ENCODE measurements at places on chromosomes 4 and X. TPM values are rescaled to one million over a fixed set of nuclear protein-coding genes. Genes with fewer than 3 reads are reported as not detected.

Gene G6PD
- 63.4 TPM for total RNA-seq

Gene TMEM154
- total RNA-seq: 42.3 TPM

Gene ARHGAP6
- total RNA-seq: 1.4 TPM

DNA sequence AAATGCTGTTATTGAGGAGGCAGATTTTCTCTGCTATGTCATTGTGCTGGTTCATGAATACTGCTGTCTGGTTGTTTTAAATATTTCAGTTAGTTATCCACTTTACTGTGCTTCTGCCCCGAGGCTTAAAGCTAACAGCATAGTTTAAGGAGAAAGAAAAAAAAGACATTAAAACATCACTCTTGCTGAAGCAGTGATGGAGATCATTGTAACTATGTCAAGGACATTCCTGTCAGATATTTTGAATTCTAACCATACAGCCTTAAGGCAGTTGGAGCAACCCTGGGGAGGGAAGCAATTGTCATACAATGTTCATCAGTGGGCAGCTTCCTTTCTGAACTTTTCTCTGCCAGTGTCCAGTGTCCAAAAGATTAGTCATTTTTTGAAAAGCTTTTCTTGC is 199.0 kb upstream of the DDX53 start:
- no peaks in the 10 kb centered on the region for H3K4me1 ChIP-seq
- no peak overlapping the region for H3K4me3 ChIP-seq
- no peak for DNase-seq
- no peak overlapping the region for H3K27ac ChIP-seq

- peak overlapping the region; percentile 54 for H3K27ac ChIP-seq
- no peaks in the 10 kb centered on the region for H3K27me3 ChIP-seq
- H3K4me1 ChIP-seq: peaks cover 16% of the 10 kb centered on the region
- no peak for DNase-seq
- H3K4me3 ChIP-seq: no peak overlapping the region
- no peaks in the 10 kb centered on the region for H3K36me3 ChIP-seq
Observed at GRCh38 chrX:38898261-38898660, 97.0 kb downstream of the MID1IP1 start.

DNA sequence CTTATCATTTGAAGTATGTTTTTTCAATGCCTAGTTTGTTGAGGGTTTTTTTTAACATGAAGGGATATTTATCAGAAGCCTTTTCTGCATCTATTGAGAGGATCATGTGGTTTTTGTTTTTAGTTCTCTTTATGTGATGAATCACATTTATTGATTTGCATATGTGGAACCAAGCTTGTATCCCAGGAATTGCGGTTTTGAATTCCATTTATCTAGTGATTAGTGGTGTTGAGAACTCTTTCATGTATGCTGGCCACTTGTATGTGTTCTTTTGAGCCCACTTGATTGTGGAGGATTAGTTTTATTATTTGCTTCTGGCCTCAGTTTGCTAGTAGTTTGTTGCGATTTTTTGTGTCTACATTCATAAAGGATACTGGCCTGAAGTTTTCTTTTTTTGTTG is 85.0 kb upstream of the CNKSR2 start:
- H3K4me3 ChIP-seq: no peak overlapping the region
- no peaks in the 10 kb centered on the region for H3K4me1 ChIP-seq
- no peaks in the 10 kb centered on the region for H3K36me3 ChIP-seq
- DNase-seq: no peak
- H3K27me3 ChIP-seq: no peaks in the 10 kb centered on the region

- H3K36me3 ChIP-seq: no peaks in the 10 kb centered on the region
- no peak overlapping the region for H3K27ac ChIP-seq
- DNase-seq: no peak
- H3K27me3 ChIP-seq: no peaks in the 10 kb centered on the region
- no peak overlapping the region for H3K4me3 ChIP-seq
- no peaks in the 10 kb centered on the region for H3K4me1 ChIP-seq
Observed at GRCh38 chr4:153082322-153083301, 121.6 kb upstream of the TRIM2 start.

Data from GM12878 (cell line).